ENCODE measurements at places on chromosomes 1 and 21.

- no peak for DNase-seq
Observed at GRCh38 chr1:230901671-230902070, 33.4 kb upstream of the C1orf198 start.

GRCh38 chr1:227459977-227460376, 103.4 kb upstream of the ZNF678 start:
- DNase-seq, result no peak

GRCh38 chr1:91777196-91777595, 108.8 kb downstream of the TGFBR3 start:
- DNase-seq, result no peak

DNA sequence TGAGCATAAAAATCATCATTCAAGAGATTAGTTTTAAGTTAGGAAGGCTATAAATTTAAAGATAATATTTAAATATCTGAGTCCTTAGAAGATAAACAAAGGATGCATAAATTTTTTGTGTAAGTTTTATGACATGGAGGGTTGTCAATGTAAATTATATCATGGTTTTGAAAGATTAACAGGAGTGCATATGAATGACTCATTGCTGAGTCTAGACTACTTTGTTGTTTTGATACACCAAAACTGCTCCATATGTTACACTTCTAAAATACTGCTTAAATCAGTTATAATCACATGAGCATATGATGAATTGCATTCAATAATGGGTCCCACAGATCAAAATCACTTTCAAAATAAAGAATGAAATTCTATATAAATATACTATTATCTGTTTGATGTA, 312.5 kb downstream of the KCNT2 start:
- DNase-seq, result no peak

DNA sequence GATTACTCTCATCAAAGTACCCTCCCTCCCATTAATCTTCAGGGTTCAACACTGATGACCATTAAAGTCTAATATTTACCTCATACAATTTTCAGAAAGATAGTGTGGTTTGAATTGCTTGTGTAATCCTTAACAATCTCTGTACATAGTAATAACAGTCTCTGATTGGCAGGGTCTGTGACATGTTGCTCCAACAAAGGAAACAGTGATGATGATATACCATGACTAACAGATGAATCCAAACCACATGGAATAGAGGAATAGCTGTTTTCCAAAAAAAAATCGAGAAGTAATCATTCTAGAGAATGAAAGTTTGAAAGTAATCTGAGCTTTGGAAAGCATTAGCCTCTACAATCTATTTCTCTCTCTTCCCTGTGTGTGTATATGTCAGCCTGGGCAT, 610.1 kb upstream of the NEGR1 start:
- DNase-seq, result no peak

All from pons (tissue), 1 donor.